ENCODE measurements at places on chromosomes 7 and 10.

DNA sequence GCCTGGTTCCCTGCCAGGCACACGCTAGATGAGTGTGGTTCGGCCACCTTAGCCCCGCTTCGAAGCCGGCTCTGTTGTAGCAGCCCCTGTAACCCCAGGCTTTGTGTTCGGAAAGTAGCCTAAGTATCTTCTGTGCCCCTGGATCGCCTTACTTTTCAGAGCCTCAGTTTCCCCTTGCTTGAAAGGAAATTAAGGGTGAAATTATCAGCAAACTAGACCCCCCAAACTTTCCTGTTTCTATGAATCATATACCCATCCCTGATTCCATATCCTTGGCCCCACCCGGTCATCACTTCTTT, 312 bp downstream of the PDCD11 start:
- no peak for DNase-seq

- no peak for DNase-seq
These were observed 99.7 kb downstream of the AVL9 start for GRCh38 chr7:32594965-32595490.

GRCh38 chr7:157865351-157866165, 528.8 kb downstream of the DNAJB6 start:
- no peak for DNase-seq

- no peak for DNase-seq
These were observed 261.3 kb upstream of the MEOX2 start for GRCh38 chr7:15947754-15948153.

GRCh38 chr7:19392246-19392645, 247.0 kb upstream of the FERD3L start:
- DNase-seq: no peak

- no peak for DNase-seq
These were observed 62.2 kb upstream of the USP6NL start for GRCh38 chr10:11673346-11674280.

- DNase-seq: no peak
These were observed 225.7 kb downstream of the BAMBI start for GRCh38 chr10:28903063-28903462.

DNA sequence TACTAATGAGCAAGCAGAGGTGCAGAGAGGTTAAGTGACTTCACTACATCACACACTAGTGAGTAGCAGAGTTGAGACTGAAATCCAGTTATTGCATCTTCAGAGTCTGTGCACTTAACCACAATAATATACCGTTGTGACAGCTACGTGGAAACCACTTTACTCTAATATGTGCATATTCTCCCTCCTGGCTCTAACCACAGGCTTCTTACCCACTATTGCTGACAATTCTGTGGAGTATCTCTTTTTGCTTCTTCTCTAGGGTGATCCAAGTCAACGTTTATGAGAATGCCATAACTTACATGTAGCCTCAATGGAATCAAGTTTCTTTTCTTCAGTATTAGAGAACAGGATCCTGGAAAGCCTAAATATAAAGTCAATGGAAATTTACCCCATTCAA, 64.2 kb upstream of the MEOX2 start:
- no peak for DNase-seq

DNA sequence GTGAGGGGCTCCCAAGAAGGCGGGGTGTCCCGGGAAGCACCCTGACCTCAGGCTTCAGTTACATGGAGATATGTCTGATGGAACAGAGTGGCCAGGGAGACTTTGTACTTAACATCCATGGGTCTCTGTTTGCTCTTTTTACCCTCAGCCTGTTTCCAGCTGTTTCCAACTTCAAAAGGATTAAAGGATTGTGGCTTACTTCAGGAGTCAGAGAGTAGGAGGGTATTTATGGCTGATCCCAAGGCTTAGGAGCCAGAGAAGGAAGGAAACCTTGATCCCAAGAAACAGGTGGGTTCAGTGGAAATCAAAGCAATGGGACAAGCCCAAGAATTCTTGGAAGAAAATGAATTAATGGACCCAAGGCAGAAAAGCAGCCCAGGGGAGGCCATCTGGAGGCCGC, 37.7 kb upstream of the ZNF438 start:
- no peak for DNase-seq

DNA sequence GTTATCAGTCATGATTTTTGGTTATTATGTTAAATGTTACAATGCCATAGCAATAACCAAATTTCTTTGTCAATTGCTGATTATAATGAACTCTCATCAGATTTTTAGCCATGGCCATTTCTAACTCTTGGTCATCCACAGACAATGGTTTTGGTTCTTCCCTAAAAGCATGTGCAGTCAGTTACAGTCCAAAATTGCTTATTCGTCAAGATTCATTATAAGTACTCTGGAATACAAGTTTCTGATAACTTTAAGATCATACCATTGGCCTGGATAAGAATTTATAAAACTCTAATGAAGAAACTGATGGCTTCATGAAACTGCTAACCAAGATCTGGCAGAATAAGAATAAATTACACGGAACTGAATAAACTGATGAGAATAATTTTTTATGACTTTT, 50.9 kb downstream of the PDZD8 start:
- no peak for DNase-seq

- no peak for DNase-seq
These were observed 130.0 kb downstream of the CDK14 start for GRCh38 chr7:90726120-90726519.

DNA sequence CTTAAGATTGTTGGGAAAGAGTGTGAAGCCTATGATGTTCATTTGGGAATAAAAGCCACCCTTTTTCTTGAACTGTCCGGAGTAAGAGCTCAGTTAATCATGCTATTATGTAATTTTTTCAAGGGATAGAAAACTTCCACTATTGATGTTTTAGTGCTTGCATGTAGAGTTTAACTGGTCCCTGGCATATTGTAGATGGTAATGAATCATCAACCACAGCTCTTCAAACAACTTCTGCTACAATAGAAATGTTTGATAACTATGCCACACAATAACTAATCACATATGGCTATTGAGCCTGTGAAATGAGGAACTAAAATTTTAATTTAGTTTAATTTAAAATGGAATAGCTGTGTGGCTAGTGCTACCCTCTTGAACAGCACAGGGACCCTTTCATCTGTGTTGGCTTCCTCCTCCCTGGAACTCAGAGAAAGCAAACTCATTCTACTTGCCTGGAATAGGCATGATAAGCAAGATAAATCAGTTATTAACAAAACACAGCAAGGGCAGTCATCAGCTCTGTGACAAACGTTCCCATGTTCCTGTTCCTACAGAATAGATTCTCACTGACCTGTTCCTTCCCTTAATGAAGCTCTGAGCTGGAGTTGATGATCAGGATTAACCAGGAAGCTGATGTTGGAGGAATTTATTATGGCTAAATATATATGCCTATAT, 4.9 kb upstream of the SRI start:
- DNase-seq: no peak

DNA sequence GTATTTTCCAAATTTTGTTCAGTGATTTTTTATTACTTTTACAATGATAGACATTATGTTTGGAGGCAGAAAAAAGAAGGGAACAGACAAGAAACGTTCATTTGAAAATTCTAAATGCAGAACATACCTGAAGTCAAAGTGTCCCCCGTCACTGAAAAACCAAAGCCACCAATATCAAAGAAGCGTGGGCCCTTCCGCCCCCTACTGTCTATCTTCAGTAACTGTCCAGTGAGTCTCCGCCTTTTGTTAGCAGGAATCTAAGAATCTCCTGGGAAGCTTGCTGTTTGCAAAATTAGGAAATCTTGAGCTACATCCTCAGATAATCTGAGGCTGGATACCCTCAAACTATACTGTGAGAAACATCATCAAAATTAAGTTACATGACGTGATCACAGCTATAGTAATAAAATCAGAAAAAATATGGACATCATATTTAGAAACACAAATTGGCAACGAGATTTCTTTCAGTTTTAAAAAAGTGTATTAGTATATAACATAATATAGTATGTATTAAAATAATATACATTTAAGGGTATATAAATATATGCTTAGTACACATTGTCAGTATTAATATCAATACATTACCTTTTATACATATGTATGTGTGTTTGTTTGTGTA, 169.3 kb upstream of the AKR1E2 start:
- peak; percentile 18 for DNase-seq

DNA sequence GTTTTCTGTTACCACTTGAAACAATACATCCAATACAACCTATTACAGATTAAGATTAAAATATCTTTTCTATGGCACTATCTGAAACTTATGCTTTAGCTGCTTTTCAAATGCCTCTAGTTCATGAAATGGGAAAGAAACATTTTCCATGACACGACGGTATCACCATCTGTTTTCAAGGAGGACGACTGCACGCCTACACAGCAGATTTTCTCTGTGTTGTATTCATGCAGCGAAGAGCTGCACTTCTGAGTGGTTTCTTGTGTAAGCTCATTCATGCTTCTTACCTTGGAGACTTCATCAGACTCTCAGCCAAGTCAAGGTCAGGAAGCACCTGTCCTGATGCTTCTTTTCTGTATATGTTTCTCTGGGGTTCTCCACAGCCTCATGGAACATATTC, 179.2 kb downstream of the DYNC1I1 start:
- no peak for DNase-seq

DNA sequence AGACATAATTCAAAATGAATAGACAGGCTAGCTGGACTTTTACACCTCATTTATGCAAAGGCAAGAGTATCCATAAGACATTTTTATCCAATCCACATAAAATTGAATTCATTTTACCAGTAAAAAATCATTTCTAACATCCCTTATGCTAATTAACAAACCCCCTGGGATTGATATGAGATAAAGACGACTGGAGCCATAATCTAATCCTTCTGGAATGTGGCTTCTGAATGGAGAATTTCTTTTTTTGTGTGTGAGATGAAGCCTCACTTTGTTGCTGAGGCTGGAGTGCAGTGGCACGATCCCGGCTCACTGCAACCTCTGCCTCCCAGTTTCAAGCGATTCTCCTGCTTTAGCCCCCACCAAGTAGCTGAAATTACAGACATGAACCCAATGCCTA, 90.4 kb downstream of the AKR1D1 start:
- DNase-seq: no peak

GRCh38 chr7:30503274-30504212, 1.1 kb downstream of the GGCT start:
- DNase-seq: no peak

Measured in amygdala (tissue), 56 donors.